ENCODE measurements at places on chromosomes 7 and 10. TPM values are rescaled to one million over a fixed set of nuclear protein-coding genes. Genes with fewer than 3 reads are reported as not detected.

GRCh38 chr7:92437956-92438491 lies 9.3 kb upstream of the GATAD1 start:
- no peaks in the 10 kb centered on the region for H3K36me3 ChIP-seq
- H3K4me1 ChIP-seq = no peaks in the 10 kb centered on the region
- H3K27ac ChIP-seq = no peak overlapping the region
- DNase-seq = no peak
- no peaks in the 10 kb centered on the region for H3K27me3 ChIP-seq
- no peak overlapping the region for H3K4me3 ChIP-seq

GRCh38 chr7:94022550-94022949 lies 18.4 kb upstream of the BET1 start:
- H3K27me3 ChIP-seq = no peaks in the 10 kb centered on the region
- H3K4me3 ChIP-seq = no peak overlapping the region
- no peak for DNase-seq
- H3K4me1 ChIP-seq = no peaks in the 10 kb centered on the region
- H3K27ac ChIP-seq = no peak overlapping the region

- DNase-seq = no peak
- no peaks in the 10 kb centered on the region for H3K4me1 ChIP-seq
- H3K27me3 ChIP-seq = no peaks in the 10 kb centered on the region
Measured at GRCh38 chr10:49289480-49289879, 9.5 kb upstream of the C10orf71 start.

DNA sequence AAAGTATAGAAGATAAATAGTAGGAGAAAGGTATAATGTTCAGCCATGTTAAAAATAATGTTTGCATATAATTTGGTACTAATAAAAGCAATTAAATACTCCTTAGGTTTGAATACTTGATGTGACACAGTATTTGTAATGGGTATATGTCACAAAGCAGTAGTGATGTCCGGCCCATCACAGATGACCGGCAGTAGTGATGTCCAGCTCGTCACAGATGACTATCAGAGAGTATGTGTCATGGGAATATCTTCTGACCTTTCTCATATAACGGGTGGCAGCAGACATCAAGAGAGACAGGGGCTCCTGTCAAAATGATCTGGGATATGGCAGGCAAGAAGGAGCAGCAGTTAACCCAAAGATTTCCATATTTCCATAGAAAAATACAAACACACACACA lies 477.4 kb upstream of the KLF6 start:
- no peak overlapping the region for H3K4me3 ChIP-seq
- DNase-seq = no peak
- H3K36me3 ChIP-seq = no peaks in the 10 kb centered on the region
- peaks cover 7% of the 10 kb centered on the region for H3K4me1 ChIP-seq
- no peaks in the 10 kb centered on the region for H3K27me3 ChIP-seq
- H3K27ac ChIP-seq = no peak overlapping the region

GRCh38 chr10:31381171-31381570 lies 62.2 kb downstream of the ZEB1 start:
- no peaks in the 10 kb centered on the region for H3K4me1 ChIP-seq
- no peak for DNase-seq

- no peak overlapping the region for H3K27ac ChIP-seq
- no peaks in the 10 kb centered on the region for H3K4me1 ChIP-seq
- no peaks in the 10 kb centered on the region for H3K36me3 ChIP-seq
- no peaks in the 10 kb centered on the region for H3K27me3 ChIP-seq
- H3K4me3 ChIP-seq = no peak overlapping the region
Measured at GRCh38 chr7:153941061-153941460, 111.1 kb upstream of the DPP6 start.

GRCh38 chr7:30310674-30311362 lies 26.4 kb downstream of the ZNRF2 start:
- no peak overlapping the region for H3K27ac ChIP-seq
- no peaks in the 10 kb centered on the region for H3K4me1 ChIP-seq
- DNase-seq = no peak
- no peak overlapping the region for H3K4me3 ChIP-seq
- H3K27me3 ChIP-seq = no peaks in the 10 kb centered on the region
- no peaks in the 10 kb centered on the region for H3K36me3 ChIP-seq

DNA sequence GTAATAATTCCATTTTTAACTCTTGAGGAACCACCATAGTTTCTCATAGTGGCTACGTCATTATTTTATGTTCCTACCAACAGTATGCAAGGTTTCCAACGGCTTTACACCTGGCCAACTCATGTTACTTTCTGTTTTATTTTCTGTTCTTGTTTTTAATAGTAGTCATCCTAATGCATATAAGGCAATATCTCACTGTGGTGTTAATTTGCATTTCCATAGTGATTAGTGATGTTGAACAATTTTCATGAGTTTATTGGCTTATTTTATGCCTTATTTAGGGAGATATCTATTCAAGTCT lies 465.5 kb upstream of the KLF6 start:
- H3K36me3 ChIP-seq = no peaks in the 10 kb centered on the region
- no peak for DNase-seq
- H3K4me3 ChIP-seq = no peak overlapping the region

GRCh38 chr10:110471566-110472139 lies 26.1 kb upstream of the DUSP5 start:
- no peaks in the 10 kb centered on the region for H3K36me3 ChIP-seq
- H3K4me3 ChIP-seq = no peak overlapping the region
- no peak overlapping the region for H3K27ac ChIP-seq
- no peak for DNase-seq
- no peaks in the 10 kb centered on the region for H3K27me3 ChIP-seq
- no peaks in the 10 kb centered on the region for H3K4me1 ChIP-seq

DNA sequence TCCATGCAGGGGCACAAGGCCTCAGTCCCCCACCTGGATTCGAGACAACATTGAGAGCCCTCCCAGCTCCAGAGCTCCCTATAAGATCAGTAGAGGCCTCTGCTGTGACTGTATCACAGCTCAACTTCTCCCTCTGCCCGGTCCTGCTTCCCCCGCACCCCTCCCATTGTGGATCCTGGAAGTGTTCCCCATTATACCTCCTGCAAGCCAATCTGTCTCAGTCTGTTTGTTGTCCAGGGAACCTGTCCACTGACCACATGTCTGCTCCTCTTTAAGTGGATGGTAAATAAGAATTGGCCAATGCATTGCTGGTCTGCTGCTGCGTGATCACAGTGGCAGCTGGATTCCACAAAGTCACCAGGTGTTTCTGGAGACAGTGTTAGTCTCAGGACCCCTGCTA lies 259.7 kb upstream of the HABP2 start:
- H3K4me3 ChIP-seq = no peak overlapping the region
- no peak overlapping the region for H3K27ac ChIP-seq
- H3K4me1 ChIP-seq = no peaks in the 10 kb centered on the region
- no peaks in the 10 kb centered on the region for H3K36me3 ChIP-seq

DNA sequence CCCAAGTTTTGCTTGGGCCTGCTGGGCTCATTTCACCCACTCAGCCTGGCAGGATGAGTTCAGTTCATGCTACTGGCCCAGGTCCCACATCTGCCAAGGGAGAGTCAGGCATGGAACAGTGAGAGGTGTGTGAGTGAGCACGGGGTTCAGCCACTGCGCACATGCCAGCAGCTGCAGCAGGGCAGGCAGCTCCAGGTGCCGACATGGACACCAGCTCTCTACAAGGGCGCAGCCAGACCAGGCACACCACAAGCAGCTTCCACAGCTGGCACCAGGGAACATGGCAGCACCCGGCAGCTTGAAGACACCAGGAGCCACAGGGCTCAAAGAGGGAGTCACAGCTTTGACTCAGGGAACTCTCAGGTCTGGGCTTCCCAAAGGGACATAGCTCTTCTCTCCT lies 938.0 kb downstream of the SORCS3 start:
- no peaks in the 10 kb centered on the region for H3K27me3 ChIP-seq
- H3K27ac ChIP-seq = no peak overlapping the region
- H3K4me1 ChIP-seq = no peaks in the 10 kb centered on the region

DNA sequence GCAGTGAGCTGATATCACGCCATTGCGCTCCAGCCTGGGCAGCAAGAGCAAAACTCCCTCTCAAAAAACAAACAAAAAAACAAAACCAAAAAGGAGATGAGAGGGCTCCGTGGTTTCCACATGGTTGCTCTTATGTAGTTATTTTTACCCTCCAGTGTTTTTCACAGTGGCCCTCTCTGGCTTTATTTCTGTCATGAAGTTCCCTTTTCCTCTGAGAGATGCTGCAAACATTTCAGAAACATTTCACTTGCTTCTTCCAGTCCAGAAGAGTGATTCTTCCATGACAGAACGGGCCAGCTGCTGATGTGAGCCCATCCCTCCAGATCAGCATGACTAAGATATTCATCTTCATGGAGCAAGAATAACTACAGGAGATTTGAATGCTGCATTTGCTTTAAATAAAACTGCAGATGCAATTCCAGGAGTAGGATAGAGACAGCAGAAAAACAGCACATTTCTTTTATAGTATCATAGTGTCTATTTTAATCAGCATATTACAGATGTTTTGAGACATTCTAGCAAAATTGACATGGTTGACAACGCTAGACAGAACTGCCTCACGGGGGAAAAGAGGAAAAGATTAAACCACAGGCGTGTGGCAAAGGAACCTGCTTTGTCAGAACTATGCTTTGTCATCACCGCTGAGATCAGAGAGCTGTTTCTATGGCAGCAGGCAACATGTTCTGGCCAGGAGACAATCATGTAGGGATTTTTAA lies 40.3 kb downstream of the NRCAM start:
- H3K27ac ChIP-seq = no peak overlapping the region
- DNase-seq = no peak
- H3K4me3 ChIP-seq = no peak overlapping the region
- H3K36me3 ChIP-seq = no peaks in the 10 kb centered on the region

GRCh38 chr7:42181566-42181965 lies 55.4 kb downstream of the GLI3 start:
- H3K4me3 ChIP-seq = no peak overlapping the region
- H3K4me1 ChIP-seq = peaks cover 4% of the 10 kb centered on the region
- no peaks in the 10 kb centered on the region for H3K36me3 ChIP-seq

- no peak for DNase-seq
- H3K4me1 ChIP-seq = peaks cover 42% of the 10 kb centered on the region
- no peak overlapping the region for H3K4me3 ChIP-seq
- no peaks in the 10 kb centered on the region for H3K27me3 ChIP-seq
- peak overlapping the region; percentile 55 for H3K27ac ChIP-seq
- no peaks in the 10 kb centered on the region for H3K36me3 ChIP-seq
Measured at GRCh38 chr10:95536894-95537541, 24.2 kb downstream of the SORBS1 start.

DNA sequence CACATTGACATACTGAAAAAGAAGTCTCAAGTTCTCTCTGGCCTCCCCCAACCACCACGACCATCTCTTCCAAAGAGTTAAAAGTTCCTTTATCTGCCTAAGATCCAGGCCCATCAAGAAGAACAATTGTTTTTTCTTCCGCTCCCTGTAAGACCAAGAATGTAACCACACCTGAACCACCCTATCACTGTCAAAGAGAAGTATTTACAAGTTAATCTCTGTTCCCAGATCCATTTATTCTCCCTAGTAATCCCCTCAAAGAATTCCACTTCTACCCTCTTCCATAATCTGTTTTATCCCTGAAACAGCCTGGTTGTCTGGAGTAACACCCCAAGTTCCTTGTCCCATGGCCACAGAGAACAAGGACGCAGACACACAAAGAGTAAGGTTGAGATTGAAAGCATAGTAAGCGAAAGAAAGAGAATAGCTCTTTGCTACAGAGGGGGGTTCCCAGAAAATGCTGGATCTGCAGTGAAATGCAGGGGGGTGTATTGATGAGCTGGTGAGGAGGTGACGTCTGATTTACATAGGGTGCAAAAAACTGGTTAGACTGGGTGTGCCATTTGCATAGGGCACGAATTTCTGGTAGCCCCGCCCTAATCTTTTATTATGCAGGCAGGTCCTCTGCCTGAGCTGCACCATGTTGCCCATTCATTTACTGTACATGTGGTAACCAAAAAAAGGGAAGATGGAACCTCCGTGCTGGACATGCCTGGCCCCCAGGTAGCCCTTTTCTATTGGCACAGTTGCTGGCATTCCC lies 122.0 kb downstream of the SKIDA1 start:
- no peaks in the 10 kb centered on the region for H3K27me3 ChIP-seq
- no peaks in the 10 kb centered on the region for H3K36me3 ChIP-seq
- no peak overlapping the region for H3K27ac ChIP-seq
- H3K4me3 ChIP-seq = no peak overlapping the region

- no peaks in the 10 kb centered on the region for H3K36me3 ChIP-seq
- H3K4me1 ChIP-seq = peaks cover 14% of the 10 kb centered on the region
- DNase-seq = no peak
- H3K27ac ChIP-seq = no peak overlapping the region
- H3K4me3 ChIP-seq = no peak overlapping the region
Measured at GRCh38 chr10:4285121-4285520, 500.1 kb upstream of the KLF6 start.

- H3K27me3 ChIP-seq = no peaks in the 10 kb centered on the region
- no peak overlapping the region for H3K4me3 ChIP-seq
- no peaks in the 10 kb centered on the region for H3K36me3 ChIP-seq
- DNase-seq = no peak
- H3K27ac ChIP-seq = no peak overlapping the region
Measured at GRCh38 chr10:1115607-1115955, 59.4 kb downstream of the WDR37 start.

DNA sequence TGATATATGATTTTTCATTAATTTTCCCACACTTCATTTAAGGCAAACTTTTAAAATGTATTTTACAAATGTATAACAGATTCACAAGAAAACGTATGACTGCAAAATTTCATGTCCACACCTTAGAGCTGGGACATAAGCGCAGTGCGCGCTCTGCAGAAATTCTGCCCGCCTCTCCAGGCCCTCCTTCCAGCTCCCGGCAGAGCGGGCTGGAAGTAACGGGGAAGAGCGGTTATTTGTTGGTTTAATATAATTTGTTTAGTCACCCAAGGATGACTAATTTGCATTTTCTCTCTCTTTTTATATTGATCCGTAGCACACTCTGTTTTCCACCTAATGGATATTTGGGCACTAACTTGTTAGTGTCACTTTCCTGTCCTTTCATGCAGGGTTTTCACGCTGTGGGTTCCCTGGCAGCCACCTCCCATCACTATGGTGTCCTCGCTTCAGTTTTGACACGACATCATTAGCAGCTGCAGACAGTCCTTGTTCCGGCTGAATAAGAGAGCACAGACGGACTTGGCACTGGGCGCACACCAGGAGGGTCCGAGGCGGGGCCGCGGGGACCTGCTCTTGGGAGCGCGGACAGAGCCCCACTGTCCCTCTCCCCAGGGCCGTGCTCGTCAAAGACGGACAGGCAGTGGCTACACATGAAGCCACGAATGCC lies 129.2 kb upstream of the SEC61G start:
- H3K27ac ChIP-seq = no peak overlapping the region
- H3K36me3 ChIP-seq = no peaks in the 10 kb centered on the region
- H3K27me3 ChIP-seq = peaks cover 11% of the 10 kb centered on the region
- peak overlapping the region; percentile 11 for H3K4me3 ChIP-seq
- no peaks in the 10 kb centered on the region for H3K4me1 ChIP-seq

The HYAL4 gene
- not detected for polyA plus RNA-seq

The PDGFA gene
- polyA plus RNA-seq = 30.7 TPM

The GNG11 gene
- polyA plus RNA-seq = 18.0 TPM

The CLDN4 gene
- polyA plus RNA-seq = 909 TPM

The SNX10 gene
- polyA plus RNA-seq = 5.4 TPM

The CC2D2B gene
- polyA plus RNA-seq = 0.97 TPM
